HT1080 (cell line): ENCODE measurements at places on chromosomes 12 and 14.

GRCh38 chr14:76551906-76552305, 176.0 kb downstream of the ESRRB start:
- DNase-seq = no peak

GRCh38 chr12:130456375-130457199, 118.9 kb downstream of the PIWIL1 start:
- no peak for DNase-seq

DNA sequence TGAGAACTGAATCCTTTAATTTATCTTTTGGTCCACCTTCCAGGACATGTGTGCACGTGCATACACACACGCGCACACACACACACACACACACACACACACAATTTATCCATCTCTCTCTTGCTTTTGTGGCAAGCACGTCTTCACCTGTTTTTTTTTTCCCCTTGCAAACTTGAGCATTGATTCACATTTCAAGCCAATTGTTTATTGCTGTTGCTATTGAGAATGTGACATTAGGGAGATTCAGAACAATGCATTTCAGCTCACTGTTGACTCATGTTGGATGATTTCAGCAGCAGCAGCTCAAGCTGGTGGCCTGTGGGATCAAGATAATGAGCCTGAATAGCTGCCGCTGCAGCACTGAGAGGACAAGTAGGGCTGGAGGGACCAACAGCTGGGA, 128.9 kb downstream of the SNAPC1 start:
- DNase-seq = peak; percentile 23

DNA sequence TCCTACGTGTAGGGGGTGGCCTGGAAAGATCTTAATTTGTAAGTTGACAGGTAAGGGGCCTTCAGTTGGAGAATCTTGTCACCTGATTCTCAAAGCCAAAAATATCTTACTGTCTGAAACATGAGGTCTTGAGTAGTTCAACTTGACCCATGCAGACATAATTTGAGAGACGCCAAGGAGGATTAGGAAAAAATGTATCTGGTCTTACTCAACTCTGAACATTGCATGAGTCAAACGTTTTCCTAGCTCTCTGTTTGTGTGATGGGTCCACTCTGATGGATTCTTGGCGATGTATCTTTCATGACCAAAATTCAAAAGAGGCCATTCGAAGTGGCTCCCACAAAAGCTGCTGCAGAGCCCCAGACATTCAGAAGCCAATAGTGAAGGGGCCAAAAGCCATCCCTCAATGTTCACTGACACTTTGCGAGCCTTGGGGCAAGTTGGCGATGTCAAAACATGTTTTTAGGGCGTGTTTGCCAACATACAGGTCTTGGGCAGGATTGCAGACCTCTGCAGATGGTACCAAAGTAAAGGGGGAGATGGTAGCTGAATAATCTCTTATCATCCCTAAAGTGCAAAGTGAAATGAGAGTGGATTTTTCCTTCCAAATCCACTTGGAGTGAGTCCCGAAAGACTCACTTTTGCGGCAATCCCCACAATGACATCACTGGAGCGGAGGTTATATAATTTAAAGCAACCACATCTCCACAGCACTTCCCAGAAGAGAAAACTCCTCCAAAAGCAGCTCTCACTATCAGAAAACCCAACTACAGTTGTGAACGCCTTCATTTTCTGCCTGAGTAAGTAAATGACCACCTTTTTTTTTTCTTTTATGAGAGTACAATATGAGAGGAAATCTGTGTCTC, at the start of gene BDKRB1:
TSS of gene BDKRB1 (plus strand) at position 710 of the 866 bp plus-strand sequence. CDS start 7,473 bp downstream, outside the sequence.
- peak; percentile 59 for DNase-seq

DNA sequence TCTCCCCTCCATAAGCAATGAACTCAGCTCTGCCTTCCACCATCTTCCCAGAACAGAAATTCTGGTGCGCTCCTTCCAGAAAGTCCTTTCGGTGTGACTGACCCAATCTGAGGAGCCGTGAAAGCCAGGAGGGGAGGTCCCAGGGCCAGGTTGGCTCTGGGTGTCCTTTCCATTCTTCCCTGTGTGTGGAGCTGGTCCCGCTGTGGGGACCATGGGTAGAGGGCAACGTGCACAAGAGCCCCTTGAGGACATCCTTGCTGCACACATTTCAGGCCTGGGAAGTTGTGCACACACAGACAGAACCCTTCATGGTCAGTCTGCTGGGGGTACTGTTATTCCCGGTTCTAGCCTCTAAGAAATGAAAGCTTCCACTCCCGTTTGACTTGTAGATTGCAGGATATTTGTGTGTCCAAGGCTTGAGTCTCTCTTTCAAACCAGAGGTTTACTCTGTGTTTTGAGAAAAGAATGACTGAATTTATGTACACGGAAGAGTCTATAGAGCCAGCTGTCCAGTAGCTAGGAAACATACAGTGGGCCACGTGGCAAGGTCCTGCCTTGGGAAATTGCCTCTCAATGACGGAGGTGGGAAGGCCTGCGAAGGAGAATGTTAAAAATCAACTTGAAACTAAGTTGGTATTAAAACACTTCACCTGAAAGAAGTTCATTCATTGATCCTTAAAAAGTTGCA, 10.1 kb downstream of the NFKBIA start:
- no peak for DNase-seq

GRCh38 chr12:122836027-122836921, 1.0 kb downstream of the HIP1R start:
- DNase-seq = no peak

DNA sequence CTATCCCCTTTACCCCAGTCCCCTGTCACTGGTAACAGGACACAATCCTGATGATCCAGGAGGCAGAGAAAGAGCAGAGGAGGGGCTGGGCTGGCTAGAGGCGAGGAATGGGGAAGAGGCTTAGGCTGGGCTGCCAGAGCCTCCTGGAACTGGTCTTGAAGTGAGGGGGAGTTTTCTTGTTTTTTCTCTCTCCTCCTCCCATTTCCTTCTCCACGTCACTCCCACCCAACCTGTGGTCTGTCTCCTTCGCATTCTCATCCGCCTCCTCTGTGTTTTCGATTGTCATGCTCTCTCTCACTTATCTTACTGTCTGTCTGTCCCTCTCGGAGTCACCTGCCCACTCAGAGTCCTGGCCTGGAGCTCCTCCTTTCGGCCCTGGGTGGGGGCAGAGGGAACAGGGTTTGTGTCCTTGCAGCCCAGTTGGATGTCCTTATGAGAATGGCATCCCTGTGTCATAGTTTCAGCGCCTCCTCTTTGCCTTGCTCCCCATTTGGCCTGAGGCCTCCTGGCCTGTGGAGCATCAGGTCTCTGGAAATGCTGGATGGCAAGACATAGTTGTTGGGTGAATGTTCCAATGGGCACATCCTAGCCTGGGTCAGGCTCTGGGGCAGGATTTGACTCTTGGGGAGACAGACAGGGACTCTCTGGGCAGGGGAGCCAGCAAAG, 3.4 kb upstream of the KRT80 start:
- DNase-seq = no peak

DNA sequence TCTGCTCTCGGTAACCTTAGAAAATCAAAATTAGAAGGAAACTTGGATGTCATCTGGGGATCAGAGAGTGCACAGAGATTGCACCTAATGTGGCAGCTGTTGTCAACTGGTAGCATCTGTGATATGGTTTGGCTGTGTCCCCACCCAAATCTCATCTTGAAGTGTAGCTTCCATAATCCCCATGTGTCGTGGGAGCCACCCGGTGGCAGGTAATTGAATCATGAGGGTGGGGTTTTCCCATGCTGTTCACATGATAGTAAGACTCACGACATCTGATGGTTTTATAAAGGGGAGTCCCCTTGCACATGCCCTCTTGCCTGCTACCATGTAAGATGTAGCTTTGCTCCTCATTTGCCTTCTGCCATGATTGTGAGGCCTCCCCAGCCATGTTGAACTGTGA, 127.7 kb upstream of the SRRM4 start:
- DNase-seq = no peak

DNA sequence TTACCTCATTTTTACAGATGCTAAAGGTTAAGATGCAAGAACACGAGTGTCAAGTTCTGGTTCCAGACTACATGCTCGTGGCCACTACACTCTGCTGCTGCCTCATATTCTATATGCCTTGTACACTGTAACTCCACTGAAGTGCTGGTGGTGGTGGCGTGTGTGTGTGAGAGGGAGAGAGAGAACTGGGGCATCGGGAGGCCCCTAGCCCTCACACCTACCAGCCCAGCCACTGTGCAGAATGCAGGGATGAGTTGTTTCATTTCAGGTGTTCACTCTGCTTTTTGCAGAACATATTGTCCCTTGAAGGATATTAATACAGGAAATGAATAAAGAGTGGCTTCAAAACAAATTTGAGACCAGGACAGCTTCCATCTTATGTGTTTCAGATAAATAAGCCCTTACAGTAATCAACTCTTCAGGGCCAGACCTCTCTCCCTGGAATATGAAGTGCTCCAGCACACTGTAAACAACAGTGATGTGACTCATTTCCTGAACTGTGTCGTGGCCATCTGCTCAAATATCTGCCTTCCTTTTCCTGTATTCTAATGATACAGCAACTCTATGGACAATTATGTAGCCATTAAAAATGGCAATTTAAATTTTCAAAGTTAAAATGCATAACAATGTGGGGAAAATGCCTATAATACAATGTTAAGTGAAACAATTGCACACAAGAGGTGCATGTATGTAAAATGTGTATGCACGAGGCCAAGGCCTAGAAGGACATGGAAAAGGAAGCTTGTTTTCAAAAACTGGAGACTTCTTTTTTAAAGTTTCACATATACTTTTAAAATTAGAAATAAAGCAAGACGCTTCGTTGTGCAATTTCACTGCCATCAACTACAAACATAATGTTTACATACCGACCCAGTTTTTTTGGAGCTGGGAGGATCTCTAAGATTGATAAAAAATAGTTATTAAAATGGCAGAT, 215.4 kb downstream of the PELI2 start:
- DNase-seq = peak; percentile 87

- DNase-seq = no peak
These were observed 143.3 kb downstream of the NTF3 start for GRCh38 chr12:5575232-5575631.

DNA sequence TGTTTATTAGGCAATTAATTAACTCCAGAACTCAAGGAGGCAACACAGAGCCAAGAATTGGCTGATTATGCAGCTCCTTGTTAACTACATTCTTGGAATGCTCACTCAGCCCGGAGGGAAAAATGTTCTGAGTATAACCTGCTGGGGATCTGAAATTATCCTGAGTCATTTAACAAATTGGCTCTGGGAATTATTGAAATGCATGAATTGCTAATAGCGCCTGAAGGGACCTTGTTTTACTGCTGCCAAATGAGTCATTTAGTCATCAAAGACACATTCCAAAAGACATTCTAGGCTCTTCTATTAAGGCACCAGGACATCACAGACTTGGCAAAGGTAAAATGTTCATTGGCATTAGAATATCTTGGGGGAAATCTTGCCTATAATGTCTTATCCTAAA, 13.0 kb downstream of the TMEM52B start:
- peak; percentile 17 for DNase-seq

- DNase-seq = no peak
These were observed 12.1 kb downstream of the CNOT2 start for GRCh38 chr12:70255311-70255710.

DNA sequence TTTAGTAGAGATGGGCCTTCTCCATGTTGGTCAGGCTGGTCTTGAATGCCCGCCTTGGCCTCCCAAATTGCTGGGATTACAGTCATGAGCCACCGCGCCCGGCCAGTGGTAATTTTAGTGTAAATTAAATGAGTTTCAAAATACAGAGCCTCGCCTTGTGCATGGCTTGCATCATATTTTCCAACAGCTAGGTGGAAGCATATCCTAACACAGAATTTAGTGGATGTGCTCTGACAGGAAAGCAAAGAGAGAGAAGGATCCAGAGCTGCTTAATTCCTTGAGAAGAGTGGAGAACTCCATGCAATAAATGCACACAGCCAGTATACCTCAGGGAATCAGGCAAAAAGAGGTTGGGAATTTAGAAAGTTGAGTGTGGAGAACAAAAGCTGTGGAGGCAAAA, 2.5 kb downstream of the OR6C2 start:
- no peak for DNase-seq

GRCh38 chr12:80712866-80713265, 3.8 kb upstream of the MYF5 start:
- no peak for DNase-seq
